ENCODE measurements at places on chromosomes 11 and 22.

DNA sequence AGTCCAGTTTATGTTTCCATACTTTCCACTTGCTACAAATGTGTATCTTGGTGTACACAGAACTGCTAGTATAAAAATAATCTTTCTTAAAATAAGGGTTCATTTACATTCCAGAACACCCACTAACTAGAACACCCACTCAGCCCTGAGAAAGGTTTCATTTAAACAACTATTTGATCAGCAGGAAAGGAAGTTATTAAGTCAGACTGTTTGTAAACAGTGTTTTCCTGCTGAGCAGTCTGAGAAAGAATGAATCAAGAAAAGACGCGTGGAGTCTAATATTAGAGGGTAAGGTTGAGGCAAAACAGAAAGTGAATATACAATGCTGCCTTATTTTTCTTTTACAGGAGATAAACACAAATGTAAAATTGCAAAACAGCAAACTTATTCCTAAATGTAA, 32.7 kb downstream of the NARS2 start:
- no peak overlapping the region for H3K4me3 ChIP-seq
- H3K4me1 ChIP-seq: peaks cover 6% of the 10 kb centered on the region
- peak overlapping the region; percentile 0 for H3K27ac ChIP-seq
- no peaks in the 10 kb centered on the region for H3K36me3 ChIP-seq
- no peaks in the 10 kb centered on the region for H3K27me3 ChIP-seq
- DNase-seq: peak; percentile 23

DNA sequence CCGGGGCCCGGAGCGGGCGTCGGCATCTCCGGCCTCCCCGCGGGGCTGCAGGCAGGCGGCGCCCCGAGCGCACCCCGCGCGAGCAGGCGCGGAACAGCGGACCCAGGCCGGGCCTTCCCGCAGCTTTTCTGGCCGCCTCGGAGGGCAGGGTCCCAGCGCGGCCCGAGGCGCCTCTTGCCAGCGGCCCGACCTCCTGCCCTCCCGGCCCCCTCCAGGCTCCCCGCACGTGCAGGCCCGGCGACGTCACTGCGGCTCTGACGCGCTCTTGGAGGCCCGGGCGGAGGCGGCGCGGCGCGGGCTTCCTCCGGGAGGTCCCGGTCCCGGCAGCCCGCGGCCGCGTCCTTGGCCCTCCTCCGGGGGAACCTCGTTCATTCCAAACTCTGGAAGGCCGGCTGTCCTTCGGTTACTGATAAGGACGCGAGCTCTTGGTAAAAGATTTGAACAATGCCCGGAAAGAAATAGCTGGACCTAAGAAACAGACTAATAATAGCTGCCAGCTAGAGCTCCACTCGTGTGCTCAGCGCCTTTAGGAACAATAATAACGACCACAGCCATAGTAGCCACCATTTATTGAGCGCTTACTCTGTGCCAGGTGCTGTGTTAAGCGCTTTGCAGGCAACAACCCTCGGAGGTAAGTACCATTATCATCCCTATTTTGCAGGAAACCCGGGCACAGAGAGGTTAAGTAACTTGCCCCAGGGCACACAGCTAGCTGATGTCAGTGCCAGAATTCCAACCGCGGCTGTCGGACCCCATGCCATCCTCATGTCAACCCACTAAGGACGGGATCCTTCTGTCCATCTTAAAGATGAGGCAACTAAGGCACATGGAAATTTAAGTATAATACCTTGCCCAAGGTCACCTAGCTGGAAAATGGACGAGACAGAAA, 39.1 kb upstream of the CREB3L1 start:
- no peaks in the 10 kb centered on the region for H3K27me3 ChIP-seq
- H3K36me3 ChIP-seq: no peaks in the 10 kb centered on the region
- H3K4me1 ChIP-seq: peaks cover 39% of the 10 kb centered on the region
- peak; percentile 81 for DNase-seq

GRCh38 chr11:86669424-86669823, 3.0 kb downstream of the ME3 start:
- H3K27ac ChIP-seq: no peak overlapping the region
- H3K27me3 ChIP-seq: no peaks in the 10 kb centered on the region

- H3K4me3 ChIP-seq: no peak overlapping the region
- no peaks in the 10 kb centered on the region for H3K36me3 ChIP-seq
- H3K27ac ChIP-seq: no peak overlapping the region
Measured at GRCh38 chr11:76863196-76863777, 2.6 kb downstream of the ACER3 start.

GRCh38 chr22:40533712-40534378, 102.7 kb downstream of the MRTFA start:
- DNase-seq: peak; percentile 92
- no peaks in the 10 kb centered on the region for H3K27me3 ChIP-seq
- H3K4me1 ChIP-seq: peaks cover 31% of the 10 kb centered on the region

- H3K27me3 ChIP-seq: no peaks in the 10 kb centered on the region
- no peak overlapping the region for H3K27ac ChIP-seq
- no peak overlapping the region for H3K4me3 ChIP-seq
- no peaks in the 10 kb centered on the region for H3K4me1 ChIP-seq
Measured at GRCh38 chr11:124712392-124712791, 27.4 kb upstream of the NRGN start.

DNA sequence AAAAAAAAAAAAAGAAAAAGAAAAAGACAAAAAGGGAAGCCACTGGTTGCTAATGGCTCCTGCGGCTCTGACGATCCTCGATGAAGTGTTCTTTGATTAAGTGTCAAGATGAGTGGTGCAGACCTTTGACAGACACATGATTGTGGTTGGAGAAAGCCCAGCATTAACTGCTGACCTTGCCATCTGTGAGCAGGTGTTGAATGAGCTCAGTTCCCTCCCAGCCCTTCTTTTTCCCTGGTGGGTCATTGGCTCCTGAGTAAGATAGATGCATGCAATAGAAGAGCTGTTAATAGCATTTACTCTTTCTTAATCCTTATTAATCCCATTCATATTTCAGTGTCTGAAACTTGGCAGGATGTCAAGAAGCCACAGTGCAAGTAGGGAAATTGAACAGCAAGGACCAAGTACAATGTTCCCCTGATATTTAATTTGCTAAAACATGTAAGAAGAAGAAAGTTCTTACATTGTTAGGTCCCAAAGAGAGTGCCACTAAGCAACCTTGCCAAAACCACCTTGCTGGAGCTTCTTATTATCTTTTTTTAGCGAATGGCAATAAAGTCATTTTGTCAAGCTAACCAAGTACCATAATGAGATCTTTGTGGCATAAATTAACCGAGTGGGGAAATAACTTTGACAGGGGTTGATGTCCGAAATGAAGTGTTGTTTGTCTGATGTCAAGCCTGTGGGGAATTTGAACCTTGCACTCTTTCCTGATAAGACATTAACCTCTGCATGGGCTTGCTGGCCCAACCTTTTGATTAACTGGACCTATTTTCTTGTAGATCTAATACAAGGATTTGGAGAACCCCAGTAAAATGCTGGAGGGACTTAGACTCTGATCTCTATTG, 113.7 kb downstream of the PTPRJ start:
- DNase-seq: peak; percentile 93
- no peaks in the 10 kb centered on the region for H3K36me3 ChIP-seq
- H3K4me1 ChIP-seq: peaks cover 32% of the 10 kb centered on the region
- H3K27me3 ChIP-seq: no peaks in the 10 kb centered on the region

DNA sequence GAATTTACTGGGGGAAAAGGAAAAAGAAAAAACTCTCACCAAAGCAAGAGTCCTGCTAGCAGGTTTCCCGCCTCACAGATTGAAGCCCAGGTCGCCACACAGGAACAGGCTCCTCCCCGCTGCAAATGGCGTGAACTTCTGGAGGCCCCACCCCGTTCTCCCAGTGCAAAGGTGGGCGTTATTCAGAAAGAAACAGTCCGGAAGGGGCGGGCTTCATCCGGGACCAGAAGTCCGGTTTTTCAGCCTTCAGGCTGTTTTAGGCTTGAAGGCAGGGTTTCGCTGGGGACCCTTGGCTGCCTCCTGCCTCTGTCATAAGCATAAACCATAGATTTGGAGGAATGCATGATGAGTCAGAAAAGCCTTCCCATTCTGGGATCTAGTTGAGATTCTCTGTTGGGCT, 148.3 kb upstream of the POU2AF2 start:
- H3K4me1 ChIP-seq: no peaks in the 10 kb centered on the region
- H3K36me3 ChIP-seq: no peaks in the 10 kb centered on the region
- H3K4me3 ChIP-seq: peak overlapping the region; percentile 41
- peak; percentile 86 for DNase-seq
- H3K27ac ChIP-seq: peak overlapping the region; percentile 10
- no peaks in the 10 kb centered on the region for H3K27me3 ChIP-seq

DNA sequence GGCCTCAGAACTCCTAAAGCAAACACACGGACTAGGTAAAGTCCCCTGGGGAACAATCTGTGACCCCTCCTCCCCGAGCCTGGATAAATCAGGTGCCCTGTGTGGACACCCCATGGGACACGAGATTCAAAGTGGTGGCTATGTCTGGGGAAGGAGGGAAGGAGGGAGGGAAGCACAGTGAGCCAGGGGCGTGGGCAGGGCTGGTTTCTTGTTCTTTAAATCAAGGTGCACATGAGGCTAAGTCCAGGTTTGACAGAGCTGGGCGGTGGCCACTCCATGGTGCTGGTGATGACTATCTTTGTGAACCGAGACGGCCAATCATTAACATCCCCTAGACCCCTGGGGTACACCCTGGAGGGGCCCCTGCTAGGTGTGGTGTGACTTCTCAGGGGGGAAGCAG, 20.3 kb upstream of the TH start:
- no peaks in the 10 kb centered on the region for H3K4me1 ChIP-seq
- H3K36me3 ChIP-seq: no peaks in the 10 kb centered on the region
- no peak overlapping the region for H3K4me3 ChIP-seq
- no peak for DNase-seq

GRCh38 chr22:42313204-42313603, 42.8 kb upstream of the TCF20 start:
- peaks cover 67% of the 10 kb centered on the region for H3K4me1 ChIP-seq
- H3K36me3 ChIP-seq: no peaks in the 10 kb centered on the region
- no peaks in the 10 kb centered on the region for H3K27me3 ChIP-seq
- no peak overlapping the region for H3K27ac ChIP-seq
- DNase-seq: no peak

- H3K4me3 ChIP-seq: no peak overlapping the region
- H3K27me3 ChIP-seq: no peaks in the 10 kb centered on the region
- peak; percentile 95 for DNase-seq
- H3K4me1 ChIP-seq: peaks cover 60% of the 10 kb centered on the region
- H3K27ac ChIP-seq: peak overlapping the region; percentile 85
Measured at GRCh38 chr22:27850000-27850521, 48.5 kb upstream of the MN1 start.

- no peak for DNase-seq
- no peak overlapping the region for H3K27ac ChIP-seq
- no peaks in the 10 kb centered on the region for H3K4me1 ChIP-seq
Measured at GRCh38 chr11:105054723-105055493, 9.8 kb upstream of the CARD16 start.

GRCh38 chr11:96293598-96294021, 49.4 kb downstream of the MAML2 start:
- peak overlapping the region; percentile 10 for H3K4me3 ChIP-seq
- no peaks in the 10 kb centered on the region for H3K27me3 ChIP-seq
- no peaks in the 10 kb centered on the region for H3K36me3 ChIP-seq
- H3K27ac ChIP-seq: peak overlapping the region; percentile 5

GRCh38 chr22:50674606-50675552, 2.3 kb downstream of the SHANK3 start:
- peak overlapping the region; percentile 45 for H3K4me3 ChIP-seq
- no peak overlapping the region for H3K27ac ChIP-seq
- H3K27me3 ChIP-seq: peaks cover 5% of the 10 kb centered on the region
- no peaks in the 10 kb centered on the region for H3K36me3 ChIP-seq

- peak; percentile 71 for DNase-seq
- no peaks in the 10 kb centered on the region for H3K36me3 ChIP-seq
- H3K4me1 ChIP-seq: peaks cover 19% of the 10 kb centered on the region
- peak overlapping the region; percentile 55 for H3K27ac ChIP-seq
- no peaks in the 10 kb centered on the region for H3K27me3 ChIP-seq
- H3K4me3 ChIP-seq: peak overlapping the region; percentile 32
Measured at GRCh38 chr11:2892215-2892966, 6.8 kb upstream of the CDKN1C start.

- H3K4me1 ChIP-seq: peaks cover 23% of the 10 kb centered on the region
- DNase-seq: no peak
Measured at GRCh38 chr11:119110439-119110838, 3.3 kb downstream of the C2CD2L start.
